ENCODE measurements at places on chromosomes 2 and 18.

DNA sequence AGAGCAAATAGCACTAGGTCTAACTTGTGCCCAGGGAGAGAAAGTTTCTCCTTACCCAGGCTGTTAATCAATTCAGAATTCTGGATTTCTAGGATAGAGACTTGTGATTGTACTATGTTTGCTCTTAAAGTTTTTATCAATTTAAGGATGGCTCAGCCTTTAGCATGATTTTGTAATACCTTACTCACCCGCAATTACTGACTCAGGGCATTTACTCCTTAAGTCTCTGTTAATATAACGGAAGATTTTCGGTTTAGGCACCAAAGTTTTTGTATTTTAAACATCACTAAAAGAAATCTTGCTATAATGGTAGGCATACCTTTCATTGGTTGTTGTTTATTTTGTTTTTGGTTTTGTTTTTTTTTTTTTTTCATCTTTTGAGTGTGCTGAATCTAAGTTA is 358.2 kb downstream of the RBM43 start:
- no peak for DNase-seq

DNA sequence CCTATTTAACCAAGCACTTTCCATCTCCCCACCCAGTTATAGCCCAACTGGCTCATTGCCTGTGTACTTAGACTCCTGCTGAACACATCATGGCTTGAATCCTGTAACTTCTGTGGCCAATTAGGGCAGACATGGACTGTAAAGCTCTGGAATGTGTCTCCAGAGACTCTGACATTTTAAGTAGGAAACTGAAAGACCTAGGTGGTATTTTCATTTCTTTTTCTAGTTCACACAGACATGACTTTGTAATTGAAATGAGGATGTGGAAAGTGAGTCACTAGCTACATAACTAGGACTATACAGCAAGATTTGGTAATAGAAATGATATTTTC is 12.2 kb downstream of the DOK1 start:
- no peak for DNase-seq

GRCh38 chr18:56197241-56197859 is 441.0 kb downstream of the TXNL1 start:
- no peak for DNase-seq

GRCh38 chr18:33588361-33588760 is 10.3 kb downstream of the ASXL3 start:
- DNase-seq = no peak

- no peak for DNase-seq
Measured at GRCh38 chr2:1664698-1665097, 79.6 kb downstream of the PXDN start.

GRCh38 chr18:3286159-3286558 is 24.2 kb downstream of the MYL12B start:
- no peak for DNase-seq

GRCh38 chr2:167209784-167210183 is 321.5 kb downstream of the XIRP2 start:
- DNase-seq = no peak

All from CD4-positive, alpha-beta memory T cell (primary cell).